CD4-positive, alpha-beta T cell (primary cell): ENCODE measurements at places on chromosomes 7 and 10.

DNA sequence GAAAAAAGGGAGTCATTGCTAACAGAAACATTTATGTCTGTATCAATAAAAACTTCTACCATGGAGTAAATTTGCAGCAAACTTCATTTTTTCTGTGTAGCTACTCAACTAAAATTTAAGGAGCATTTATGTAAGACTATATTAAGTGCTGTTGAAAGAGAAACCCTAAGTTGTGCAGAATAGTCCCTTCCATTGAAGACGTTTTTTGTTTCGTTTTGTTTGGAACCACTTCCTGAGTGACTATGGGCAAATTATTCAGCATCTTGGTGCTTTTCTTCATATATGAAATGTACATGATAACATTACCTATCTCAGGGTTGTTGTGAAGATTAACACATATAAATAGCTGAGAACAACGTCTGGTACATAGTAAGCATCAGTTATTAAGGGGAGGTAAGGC lies 24.3 kb downstream of the SEM1 start:
- DNase-seq = no peak

GRCh38 chr7:71521506-71521905 lies 389.6 kb downstream of the GALNT17 start:
- no peak for DNase-seq

DNA sequence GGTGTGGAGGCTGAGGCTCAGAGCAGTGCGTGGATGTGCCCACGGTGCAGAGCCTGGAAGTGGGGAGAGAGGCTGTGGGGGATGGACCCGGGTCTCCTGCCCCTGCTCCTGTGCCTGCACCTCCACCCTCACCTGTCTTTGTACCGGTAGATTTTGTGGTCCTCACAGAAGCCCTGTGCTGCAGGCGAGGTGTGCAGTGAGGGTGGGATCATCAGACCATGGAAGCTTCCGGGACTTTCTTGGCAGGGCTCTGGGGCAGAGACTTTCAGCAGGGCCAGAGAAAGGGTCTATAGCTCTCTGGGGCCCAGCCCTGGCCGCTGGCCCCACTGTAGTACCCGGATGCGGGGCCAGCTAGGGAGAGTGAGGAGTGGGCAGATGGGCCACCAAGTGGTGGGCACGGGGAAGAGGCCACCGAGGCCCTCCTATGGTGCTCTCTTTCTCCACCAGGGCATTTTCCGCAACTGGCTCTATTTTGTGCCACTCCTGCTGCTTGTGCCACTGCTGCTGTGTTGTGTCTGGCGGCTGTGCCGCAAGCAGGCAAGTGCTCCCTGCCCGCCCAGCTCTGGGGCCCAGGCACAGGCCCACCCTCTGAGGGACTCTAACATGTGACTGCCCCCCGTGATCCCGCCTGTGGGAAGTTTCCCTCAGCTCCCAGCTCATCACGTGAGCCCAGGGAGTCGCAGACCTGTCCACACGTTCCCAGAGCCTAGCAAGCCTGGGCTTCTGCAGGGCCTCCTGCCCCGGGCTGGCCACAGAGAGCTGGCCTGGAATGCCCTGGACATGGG lies 22.1 kb downstream of the ANTXRL start:
- no peak for DNase-seq

DNA sequence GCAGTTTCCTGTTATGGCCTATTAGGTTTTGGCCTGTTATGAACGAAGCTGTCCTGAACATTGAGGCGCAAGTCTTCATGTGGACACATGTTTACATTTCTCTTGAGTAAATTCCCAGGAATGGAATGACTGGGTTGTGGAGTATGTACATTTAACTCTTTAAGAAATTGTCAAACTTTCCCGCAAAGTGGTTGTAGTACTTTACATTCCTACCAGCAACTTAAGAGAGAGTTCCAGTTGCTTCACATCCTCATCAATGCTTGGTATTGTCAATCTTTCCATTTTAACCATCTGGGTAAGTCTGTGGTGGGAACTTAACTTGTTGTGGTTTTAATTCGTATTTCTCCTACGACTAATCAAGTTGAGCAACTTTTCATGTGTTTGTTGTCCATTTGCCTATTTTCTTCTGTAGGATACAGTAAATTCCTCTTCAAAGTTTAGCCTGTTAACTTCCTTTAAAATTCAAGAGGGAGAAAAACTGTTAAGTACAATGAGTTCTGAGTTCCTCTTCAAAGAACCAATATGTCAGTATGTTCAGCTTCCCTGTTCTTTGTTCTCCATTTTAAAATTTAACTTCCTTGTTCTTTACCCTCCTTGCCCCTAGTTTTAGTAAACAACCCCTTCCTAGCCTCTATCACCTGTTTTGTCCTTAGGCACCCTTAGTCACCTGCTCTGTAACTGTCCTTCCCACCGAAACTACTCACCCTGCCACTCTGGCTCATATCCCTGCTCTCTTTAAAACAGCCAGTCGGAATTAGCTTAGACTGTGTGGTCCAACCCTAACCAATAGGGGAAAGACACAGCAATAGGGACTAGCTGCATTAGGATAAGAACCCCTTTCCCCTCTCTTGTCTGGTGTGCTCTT lies 74.0 kb downstream of the FAM241B start:
- DNase-seq = no peak

DNA sequence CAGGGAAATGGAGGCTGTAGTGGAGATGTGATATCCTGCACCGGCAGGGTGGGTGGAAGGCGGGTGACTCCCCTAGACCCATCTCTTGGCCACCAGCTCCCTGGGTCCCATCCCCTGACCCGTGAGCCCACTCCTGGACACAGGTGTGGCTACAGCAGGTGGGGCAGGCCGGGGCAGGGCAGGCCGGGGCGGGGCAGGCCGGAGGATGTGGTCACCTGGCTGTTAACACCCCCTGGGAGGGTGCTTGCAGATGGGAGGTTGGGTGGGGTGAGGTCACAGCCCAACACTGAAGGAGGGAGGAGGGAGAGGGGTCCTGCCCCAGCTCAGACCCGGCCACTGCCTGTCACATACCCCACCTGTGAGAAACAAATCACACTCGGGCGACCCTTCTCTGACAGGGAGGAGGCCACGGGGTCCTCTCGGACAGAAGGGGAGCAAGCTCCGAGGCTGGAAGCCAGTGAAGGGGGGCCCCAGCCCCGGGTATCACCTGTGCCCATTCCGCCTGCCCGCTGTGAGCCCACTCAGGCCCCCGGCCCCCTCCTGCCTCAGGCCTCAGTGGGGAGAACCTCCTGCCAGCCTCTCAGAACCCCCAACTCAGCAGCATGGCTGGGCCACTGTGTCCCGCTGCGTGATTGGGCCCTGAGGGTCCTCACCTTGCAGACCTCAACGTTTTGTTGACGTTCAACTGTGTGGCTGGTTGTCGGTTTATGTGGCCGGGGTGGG lies 74.0 kb downstream of the MICALL2 start:
- no peak for DNase-seq

- DNase-seq = no peak
These were observed 120.1 kb downstream of the DYNC2I1 start for GRCh38 chr7:158976468-158976848.

GRCh38 chr7:1454542-1454941 lies 4.7 kb downstream of the MICALL2 start:
- DNase-seq = no peak

- no peak for DNase-seq
These were observed 745 bp downstream of the TCERG1L start for GRCh38 chr10:131310551-131311401.

DNA sequence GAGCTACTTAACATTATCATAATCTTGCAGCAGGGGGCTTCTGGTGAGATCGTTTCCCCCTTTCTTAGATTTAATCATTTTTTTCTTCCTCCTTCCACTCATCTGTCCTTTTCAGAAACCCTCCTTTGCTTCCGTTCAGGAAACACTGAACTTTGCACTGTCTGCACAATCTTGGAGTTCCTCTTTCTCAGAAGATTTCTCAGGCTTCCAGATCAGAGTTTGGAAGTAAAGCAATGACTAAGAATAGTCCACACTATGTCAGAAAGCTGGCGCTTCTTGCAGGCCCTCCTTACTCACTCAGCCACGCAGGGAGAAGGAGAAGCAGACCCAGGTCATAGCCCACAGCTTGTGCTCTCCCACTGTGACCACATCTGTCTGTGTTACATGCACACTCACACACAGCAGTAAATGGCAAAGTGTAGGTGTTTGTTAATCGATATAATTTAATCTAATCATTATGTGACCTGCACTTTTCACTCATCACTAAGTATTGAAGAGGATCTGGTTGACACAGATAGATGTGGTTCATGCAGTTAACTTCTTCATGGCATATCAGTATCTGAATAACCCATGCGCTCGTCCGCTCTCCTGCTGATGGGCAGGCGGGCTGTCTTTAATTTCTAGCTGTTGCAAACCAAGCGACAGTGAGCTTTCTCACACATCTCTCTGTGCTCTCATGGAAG lies 30.2 kb downstream of the ALOX5 start:
- DNase-seq = peak; percentile 60

DNA sequence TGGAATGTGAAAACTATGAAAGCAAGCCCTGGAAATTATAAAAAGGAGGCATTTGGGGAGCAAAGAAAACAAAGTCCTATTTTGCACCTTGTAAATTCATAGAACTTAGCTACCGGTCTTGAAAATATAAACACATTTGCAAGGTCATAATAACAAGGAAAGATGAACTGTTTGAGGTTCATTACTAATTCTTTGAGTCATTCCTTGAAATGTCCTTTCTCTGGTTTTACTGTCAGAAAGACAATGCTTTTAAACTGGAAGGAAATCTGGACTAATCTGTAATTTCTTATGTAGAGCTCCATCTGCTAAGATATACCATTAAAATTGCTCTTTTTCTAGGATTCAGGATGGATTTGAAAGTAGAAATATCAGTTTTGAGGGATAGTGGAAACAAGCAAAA lies 1.4 kb downstream of the ERLIN1 start:
- no peak for DNase-seq

DNA sequence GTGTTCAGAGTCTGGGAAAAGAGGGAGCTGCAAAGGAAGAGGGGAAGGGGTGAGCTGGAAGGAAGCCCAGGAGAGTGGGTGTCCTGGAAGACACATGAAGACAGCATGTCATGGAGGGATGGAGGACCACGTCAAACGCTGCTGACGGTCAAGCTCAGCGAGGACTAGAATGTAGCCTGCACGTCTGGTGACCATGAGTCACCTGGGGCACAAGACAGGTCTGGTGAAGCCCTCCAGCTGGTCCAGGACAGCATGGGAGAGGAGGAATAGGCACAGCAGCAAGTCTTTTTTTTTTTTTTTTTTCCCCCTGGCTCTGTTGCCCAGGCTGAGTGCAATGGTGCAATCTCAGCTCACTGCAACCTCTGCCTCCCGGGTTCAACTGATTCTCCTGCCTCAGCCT lies 19.6 kb upstream of the AMZ1 start:
- DNase-seq = no peak
